ENCODE measurements at places on chromosomes 6 and 20.

DNA sequence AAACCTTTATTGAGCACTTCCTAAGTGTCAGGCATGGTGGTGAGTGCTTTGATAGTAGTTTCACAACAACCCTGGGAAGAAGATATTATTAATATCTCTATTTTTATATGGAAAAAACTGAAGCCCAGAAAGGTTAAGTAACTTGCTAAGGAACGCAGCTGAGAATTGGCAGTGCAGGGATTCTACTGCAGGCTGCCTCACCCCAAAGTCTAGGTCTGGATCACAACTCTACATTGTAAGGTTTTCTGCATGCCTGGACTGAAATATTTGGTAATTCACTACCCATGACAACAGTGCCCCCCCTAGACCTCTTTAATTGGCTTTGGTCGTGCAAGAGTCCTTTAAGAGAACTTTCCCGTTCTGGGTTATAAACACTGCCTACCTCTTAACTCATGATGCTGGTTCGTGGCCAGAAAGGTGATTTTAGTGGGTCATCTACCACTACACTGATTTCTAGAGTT is 67.1 kb upstream of the KCNQ5 start:
- DNase-seq, result no peak

DNA sequence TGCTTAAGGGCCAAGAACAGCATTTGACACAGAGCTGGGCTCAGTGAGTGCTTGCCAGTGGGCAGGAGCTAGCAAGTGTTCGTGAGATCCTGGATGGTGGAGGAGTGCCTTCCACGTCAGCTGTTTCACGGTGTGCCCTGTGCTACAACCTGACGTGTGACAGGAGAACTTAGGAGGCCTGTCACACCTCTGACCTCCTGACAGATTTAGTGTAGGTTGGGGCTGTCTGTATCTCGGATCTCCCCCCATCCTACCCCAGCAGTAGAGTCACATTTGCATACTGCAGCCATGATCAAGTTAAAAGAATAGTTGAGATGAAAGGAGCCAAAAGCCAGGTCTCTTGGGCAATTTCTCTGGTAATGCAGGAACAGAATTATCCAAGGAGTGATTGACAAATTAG is 200.8 kb upstream of the CHD6 start:
- DNase-seq, result no peak

GRCh38 chr6:104623052-104623690 is 236.5 kb downstream of the HACE1 start:
- no peak for DNase-seq

DNA sequence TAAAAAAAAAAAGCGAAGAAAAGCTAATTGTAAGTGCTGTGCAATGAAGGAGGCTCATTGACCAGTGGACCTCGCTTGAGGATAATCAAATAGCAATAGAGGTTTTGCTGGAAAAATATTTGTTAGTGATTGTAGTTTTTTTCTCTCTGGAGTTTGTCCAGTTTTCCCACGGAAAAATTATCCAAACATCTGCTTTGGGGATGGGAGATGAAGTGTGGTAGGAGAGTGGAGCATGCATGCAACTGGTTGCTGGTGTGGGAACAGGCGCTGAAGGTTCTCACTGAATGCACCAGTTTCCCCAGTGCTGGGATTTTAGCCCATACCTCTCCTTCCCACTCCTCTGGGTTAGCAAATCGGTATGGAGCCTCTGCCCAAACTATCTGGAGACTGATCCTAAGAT is 281.7 kb upstream of the TAB2 start:
- DNase-seq, result no peak

GRCh38 chr20:42018979-42019378 is 400.8 kb upstream of the CHD6 start:
- DNase-seq, result no peak

DNA sequence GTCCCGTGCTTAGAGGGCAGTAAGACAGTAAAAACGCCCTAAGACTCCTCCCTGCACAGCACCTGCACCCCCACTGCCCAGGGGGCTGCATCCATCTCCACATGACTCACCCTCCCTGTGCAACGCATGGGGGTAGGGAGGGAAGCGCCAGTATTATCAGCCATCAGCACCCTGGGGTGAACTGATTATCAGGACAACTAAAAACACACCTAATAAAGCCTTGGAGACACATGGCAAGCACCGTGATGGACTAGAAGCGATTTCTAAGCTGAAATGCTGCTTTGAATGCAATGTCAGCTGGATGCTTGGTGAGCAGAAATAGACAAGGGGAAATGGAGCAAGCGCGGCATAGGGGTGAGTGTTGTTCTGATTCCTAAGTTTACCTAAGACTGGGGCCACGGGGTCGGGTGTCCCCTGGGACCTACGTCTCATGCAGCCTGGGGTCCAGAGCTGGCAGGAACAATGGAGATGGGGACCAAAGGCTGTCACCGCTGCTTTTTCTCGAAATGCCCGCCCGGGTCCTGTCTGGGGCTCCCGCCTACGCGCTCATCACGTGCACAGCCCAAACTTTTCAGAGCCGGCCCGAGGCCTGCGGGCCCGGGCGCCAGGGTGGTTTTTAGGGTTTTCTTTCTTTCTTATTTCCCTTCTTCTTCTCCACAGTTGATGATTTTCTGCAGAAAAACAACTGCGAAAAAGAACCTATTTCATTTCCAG is 702 bp upstream of the TNFAIP3 start:
- peak; percentile 84 for DNase-seq

DNA sequence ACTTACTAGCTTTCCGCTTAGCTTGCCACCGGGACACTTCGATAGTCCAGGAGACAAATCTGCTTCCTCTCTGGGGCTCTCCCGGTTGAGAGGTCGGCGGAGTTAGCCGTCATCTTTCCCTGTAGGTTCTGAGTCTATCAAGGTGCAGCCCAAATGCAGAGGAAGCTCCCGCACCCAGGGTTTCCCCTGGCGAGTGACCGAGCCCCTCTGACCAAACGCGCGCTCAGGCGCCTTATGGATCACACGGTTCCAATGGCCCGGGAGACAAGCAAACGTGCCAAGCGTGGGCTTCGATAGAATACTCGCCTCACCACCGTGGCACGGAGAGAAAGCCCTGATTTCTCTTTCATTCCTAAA is 15.8 kb upstream of the FOXC1 start:
- no peak for DNase-seq

DNA sequence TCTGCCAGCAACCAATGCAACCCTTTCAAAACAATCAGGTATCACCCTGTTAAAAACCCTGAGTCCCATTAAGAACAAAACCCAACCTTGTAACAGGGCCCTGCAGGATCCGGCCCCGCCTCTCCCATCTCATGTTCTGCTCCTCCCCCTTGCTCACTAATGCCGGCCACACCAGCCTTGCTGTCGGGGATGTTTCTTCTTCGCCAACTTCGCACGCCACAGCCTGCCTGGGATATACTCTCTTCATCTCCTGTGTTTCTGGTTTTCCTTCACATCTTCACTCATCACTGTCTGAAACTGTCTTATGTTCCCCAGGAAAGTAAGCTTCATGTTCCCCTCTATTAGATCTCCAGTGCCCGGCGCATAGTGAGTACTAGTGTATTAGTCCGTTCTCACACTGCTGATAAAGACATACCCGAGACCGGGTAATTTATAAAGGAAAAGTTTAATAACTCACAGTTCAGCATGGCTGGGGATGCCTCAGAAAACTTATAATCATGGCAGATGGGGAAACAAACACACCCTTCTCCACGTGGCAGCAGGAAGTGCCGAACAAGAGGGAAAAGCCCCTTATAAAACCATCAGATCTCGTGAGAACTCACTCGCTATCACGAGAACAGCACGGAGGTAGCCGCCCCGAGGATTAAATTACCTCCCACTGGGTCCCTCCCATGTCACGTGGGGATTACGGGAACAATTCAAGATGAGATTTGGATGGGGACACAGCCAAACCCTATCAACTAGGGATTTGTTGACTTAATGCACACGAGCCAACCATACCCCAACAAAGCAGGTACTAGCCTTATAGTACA is 5.1 kb downstream of the TP53RK start:
- no peak for DNase-seq

- no peak for DNase-seq
These were observed 25.2 kb downstream of the GHRH start for GRCh38 chr20:37236462-37236861.

DNA sequence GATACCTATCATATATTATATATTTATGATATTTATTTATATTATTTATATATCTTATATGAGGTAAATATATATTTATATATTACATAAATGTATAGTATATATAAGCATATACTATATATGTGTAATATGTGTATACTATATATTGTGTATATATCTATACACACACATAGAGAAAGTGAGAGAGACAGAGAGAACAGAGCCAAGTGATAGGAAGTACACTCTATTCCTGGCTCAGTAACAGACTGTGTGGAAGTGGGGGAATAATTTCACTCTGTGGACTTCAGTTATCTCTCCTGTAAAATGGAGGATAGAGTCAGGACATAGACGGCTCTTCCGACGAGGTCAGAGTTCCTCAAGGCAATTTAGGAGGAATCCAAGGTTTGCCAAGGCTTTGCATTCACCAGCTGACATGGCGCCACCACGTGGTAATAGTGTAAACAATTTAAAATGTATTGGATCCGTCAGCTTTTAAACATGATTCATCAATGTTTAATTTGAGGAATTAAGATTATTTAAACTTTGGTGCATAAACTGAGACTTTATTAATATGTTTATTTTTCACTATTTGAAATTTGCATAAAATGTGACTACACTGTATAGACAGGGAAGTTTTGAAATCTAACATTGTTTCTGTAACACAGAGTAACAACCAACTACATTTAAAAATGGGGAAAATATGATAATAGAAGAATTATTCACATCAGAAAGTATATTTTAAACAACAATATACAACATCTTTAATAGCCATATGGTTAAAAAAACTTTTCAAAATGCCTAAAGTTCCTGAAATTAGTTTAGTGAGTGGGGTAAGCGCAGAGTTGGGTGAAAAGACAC is 75.4 kb upstream of the TMEM244 start:
- DNase-seq, result peak; percentile 44

GRCh38 chr6:41423002-41423401 is 87.6 kb downstream of the NCR2 start:
- no peak for DNase-seq

DNA sequence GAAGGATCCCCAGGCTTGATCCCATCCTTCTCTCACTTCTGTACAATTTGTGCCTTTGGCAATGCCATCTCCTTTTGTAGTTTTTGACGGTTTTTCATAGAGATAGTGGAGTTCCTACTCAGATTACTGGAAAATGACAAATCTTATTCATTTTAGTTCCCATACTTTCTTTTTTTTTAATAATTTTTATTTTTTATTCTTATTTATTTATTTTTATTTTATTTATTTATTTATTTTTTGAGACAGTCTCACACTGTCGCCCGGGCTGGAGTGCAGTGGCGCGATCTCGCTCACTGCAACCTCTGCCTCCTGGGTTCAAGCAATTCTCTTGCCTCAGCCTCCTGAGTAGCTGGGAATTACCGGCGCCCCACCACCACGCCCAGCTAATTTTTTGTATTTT is 4.3 kb upstream of the GABBR1 start:
- DNase-seq, result no peak

GRCh38 chr6:21098744-21099143 is 494.8 kb upstream of the SOX4 start:
- no peak for DNase-seq

- no peak for DNase-seq
These were observed 32.4 kb downstream of the RNF217 start for GRCh38 chr6:124994648-124995047.

GRCh38 chr6:70107852-70108629 is 194.8 kb downstream of the COL9A1 start:
- DNase-seq, result no peak

GRCh38 chr6:157412791-157413190 is 31.8 kb downstream of the ZDHHC14 start:
- no peak for DNase-seq

- DNase-seq, result no peak
These were observed 28.9 kb downstream of the FYN start for GRCh38 chr6:111844376-111844775.

- DNase-seq, result peak; percentile 89
These were observed 6.8 kb upstream of the MICA start for GRCh38 chr6:31396422-31397152.

DNA sequence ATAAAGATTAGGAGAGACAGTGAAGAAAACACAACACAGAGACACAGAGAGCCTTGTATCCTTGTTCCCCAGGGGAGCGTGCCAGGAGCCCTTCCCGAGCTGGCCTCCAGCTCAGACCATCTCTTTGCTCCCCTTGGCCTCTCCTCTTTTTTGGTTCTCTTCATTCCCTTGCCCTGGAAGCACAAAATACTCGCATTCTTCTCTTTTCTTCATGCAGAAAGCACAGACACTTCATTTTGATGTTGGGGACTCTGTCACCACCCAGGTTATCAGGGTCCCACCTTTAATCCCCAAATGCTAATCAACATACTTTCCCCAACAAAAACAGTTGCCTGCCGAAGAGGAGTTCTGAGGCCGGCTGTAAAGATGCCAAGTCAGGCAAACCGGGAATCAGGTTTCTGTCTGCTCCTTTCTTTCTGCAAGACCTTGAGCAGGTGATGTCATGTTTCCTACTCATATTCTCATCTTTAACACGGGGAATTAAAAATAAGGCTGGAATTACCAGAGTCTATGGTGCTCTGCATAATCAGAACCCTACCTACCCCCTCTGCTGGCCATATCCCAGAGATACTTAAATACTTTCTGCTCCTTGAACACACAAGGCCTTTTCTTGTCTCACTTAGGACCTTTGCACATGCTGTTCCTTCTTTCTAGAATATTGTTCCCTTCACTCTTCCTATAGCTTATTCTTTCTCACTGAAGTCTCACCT is 21.7 kb downstream of the TGM6 start:
- no peak for DNase-seq

DNA sequence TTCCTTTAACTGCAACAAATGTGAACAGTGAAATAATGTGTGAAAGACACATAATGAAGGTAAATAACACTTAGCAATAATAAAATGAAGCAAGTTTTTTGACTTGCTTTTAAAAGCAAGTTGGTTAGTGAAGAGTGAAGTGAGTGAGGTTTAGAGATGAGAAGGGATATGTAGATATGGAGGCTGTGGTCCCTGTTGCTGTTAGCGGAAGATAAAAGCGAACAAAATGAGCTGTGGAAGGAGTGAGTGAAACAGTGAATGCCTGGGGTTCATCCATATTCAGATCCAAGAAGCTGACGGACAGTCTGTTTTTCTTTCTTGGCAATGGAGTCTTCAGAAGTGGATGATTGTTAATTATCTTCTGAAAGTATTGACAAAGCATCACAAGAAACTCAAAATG is 23.5 kb downstream of the ZBTB9 start:
- no peak for DNase-seq

- no peak for DNase-seq
These were observed 139.9 kb downstream of the GRM4 start for GRCh38 chr6:34005901-34006531.

DNA sequence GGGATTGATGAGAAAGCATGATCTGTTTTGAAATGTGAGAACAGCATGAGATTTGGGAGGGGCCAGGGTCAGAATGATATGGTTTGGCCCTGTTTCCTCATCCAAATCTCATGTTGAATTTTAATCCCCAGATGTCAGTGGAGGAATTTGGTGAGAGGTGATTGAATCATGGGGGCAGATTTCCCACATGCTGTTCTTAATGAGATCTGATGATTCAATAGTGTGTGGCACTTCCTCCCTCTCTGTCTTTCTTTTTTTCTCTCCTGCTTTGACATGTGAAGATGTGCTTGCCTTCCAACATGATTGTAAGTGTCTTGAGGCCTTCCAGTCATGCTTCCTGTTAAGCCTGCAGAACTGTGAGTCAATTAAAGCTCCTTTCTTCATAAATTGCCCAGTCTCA is 1060.3 kb upstream of the CITED2 start:
- no peak for DNase-seq

GRCh38 chr20:21315138-21315537 is 12.0 kb downstream of the XRN2 start:
- DNase-seq, result peak; percentile 20

GRCh38 chr6:10276106-10276505 is 138.8 kb downstream of the TFAP2A start:
- no peak for DNase-seq

- DNase-seq, result no peak
These were observed 13.9 kb upstream of the SCUBE3 start for GRCh38 chr6:35199866-35200265.

Data from activated naive CD8-positive, alpha-beta T cell treated with anti-CD3 and anti-CD28 coated beads, Interleukin-2, amount 50 U/mL, for 24 hours (primary cell).